ENCODE measurements at places on chromosomes 16 and 17.
A peak's percentile ranks its signal among the peaks of the same experiment; 100 is the strongest.

- DNase-seq = no peak
Observed at GRCh38 chr16:972316-973002, 1.7 kb upstream of the LMF1 start.

DNA sequence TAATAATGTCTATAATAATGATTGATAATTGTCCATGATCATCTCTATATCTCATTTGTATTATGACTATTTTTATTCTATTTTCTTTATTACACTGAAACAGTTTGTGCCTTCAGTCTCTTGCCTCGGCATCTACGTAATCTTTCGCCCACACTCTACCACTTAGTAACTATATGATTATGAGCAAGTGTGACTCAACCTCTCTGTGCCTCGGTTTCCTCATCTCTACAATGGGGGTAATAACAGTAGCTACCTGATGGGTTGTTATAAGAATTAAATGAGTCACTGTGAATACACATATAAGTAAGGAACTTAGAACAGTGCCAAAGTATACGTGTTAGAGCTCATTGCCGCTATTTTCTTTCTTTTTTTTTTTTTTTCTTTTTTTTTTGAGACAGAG, 3.7 kb upstream of the SLC16A11 start:
- no peak for DNase-seq

GRCh38 chr16:5030251-5030870, 3.4 kb downstream of the NAGPA start:
- DNase-seq = no peak

DNA sequence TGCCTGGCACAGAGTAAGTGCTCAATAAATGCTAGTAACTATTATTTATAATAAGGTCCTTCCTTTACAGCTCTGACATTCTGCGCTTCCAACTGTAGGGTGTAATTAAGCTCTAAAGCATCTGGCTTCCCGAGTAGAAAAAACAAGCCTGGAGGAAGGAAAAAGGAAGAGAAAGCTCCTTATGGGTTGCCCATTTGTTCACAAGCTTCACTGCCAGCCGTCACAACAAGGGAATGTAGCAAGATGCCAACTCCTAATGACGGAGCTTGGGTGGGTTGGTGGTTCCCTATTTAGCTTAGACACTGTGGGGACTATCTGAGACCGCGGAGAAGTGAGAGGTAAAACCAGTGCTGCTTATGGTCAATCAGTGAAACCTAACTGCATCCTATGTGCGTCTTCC, 7.3 kb upstream of the RPRML start:
- DNase-seq = no peak

- DNase-seq = no peak
Observed at GRCh38 chr17:67223924-67224323, 21.1 kb downstream of the HELZ start.

DNA sequence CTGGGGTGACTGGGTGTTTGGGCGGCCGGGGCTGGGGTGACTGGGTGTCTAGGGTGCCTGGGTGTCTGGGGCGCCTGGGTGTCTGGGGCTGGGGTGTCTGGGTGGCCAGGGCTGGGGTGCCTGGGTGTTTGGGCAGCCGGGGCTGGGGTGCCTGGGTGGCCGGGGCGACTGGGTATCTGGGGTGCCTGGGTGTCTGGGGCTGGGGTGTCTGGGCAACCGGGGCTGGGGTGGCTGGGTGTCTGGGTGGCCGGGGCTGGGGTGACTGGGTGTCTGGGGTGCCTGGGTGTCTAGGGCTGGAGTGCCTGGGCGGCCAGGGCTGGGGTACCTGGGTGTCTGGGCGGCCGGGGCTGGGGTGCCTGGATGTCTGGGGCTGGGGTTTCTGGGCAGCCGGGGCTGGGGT, 13.4 kb upstream of the APRT start:
- DNase-seq = no peak

GRCh38 chr16:64426131-64426666, 695.7 kb downstream of the CDH11 start:
- no peak for DNase-seq

GRCh38 chr16:23917621-23918020, 81.8 kb downstream of the PRKCB start:
- no peak for DNase-seq

DNA sequence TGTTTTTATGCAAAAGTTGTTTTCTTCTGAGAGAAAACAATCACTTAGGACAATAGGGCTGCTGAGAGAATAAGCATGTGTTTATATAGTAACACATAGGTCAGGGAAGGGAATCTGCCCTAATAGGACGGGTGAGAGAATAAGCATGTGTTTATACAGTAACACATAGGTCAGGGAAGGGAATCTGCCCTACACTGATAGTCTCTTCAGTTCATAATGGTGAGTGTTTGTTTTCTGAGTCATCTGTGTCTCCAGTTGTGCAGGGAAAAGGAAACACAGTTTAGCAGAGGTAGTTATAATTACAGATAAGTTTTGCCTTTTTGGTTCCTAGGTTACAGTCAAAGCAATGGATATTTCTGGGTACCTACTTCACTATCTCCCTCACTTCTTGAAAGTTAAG, 252.3 kb upstream of the CA10 start:
- no peak for DNase-seq

- no peak for DNase-seq
Observed at GRCh38 chr16:83532634-83533033, 275.1 kb upstream of the HSBP1 start.

DNA sequence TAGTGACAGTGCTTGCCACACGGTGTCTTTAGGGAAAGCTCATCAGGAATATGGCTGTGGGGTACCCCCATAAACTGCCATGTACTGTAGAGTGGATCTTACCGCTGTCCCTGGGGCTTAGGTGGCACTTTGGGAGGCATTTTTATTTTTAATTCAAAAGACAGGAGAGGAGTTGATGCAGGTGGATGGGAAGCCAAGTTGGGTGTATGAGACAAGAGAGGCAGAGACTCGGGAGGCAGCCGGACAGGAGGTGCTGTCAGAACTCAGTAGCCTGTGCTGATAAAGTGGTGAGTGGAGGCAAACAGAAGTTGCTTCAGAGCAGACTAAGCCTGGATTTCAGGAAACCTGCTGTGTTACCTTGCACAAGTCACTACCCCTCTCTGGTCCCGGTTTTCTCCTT, 185.9 kb downstream of the TMEM132E start:
- DNase-seq = no peak

GRCh38 chr16:67161595-67162058, 1.9 kb downstream of the FBXL8 start:
- no peak for DNase-seq

GRCh38 chr16:54652201-54652770, 278.4 kb upstream of the IRX5 start:
- DNase-seq = peak; percentile 40

- DNase-seq = no peak
Observed at GRCh38 chr17:67124450-67125148, 80.2 kb downstream of the CACNG1 start.

DNA sequence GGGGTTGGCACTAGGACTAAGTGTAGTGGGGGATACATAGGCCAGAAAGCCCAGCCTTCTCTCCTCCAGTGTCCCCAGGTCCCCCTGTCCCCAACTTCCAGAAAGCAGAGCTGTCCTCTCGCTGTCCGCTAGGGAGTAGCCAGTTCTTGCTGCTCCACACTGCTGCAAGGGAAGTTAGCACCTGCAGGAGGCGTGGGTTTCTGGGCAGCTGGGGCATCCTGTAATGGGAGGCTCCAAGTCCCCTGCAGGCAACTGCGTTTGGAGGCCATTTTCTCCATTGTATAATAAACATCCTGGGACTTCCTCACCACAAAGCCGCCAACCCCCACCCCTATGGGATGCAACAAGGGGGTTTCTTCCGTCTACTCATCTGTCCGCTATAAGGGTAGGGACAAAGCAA, 1.7 kb downstream of the RPRML start:
- peak; percentile 34 for DNase-seq

DNA sequence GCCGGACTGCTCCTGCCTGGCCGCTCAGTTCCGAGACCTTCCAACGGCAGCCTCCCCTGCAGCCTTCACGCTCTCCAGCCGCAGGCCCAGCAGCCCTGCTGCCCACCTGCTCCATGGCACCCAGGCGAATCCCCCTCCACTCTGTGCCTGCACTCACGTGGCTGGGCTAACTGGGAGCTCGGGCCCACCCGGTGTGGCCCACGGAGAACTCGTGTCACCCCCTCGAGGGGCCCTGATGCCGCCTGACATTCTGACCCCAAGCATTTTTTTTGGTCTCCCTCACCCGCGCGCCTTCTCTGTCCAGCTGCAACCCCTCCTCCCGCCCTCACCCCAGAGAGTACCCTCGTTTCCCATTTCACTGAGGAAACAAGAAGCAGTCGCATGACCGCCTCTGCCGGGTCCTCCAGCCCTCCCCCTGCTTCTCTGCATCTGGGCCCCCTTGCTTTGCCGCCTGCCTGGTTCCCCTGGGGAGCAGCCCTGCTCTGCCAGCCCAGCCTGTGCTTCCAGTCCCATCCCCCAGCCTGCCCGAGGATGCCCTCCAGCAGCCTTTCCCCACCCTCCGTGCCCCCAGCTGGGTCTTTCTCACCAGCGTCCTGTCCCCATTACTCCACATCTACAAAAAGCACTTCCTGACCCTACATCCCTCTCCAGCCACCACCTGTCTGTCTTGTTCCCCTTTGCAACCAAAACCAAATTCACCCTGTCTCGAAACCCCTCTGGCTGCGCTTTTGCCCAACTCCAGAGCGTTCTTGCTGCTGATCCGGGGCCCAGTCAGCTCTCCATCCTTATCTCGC, 146.4 kb upstream of the CHMP6 start:
- DNase-seq = no peak

- DNase-seq = peak; percentile 33
Observed at GRCh38 chr17:42429726-42430447, 6.8 kb upstream of the CAVIN1 start.

DNA sequence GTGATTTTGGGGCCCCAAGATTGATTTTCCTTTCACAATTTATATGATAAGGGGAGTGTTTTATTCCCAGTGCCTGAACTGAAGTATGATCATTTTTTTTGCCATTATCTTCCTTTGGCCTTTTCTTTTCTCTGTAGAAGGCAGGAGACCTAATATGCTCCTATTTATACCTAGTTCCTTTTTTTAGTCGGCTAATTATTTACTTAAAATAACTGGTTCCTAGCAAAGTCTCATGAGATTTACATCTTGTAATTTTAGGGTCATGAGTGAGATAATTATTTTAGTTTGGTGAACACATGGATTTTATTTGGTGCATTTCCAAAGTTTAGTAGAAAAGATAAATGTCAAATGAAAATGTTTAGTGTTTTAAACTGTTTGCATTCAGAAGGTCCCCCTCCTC, 24.8 kb downstream of the SEC14L1 start:
- DNase-seq = no peak

DNA sequence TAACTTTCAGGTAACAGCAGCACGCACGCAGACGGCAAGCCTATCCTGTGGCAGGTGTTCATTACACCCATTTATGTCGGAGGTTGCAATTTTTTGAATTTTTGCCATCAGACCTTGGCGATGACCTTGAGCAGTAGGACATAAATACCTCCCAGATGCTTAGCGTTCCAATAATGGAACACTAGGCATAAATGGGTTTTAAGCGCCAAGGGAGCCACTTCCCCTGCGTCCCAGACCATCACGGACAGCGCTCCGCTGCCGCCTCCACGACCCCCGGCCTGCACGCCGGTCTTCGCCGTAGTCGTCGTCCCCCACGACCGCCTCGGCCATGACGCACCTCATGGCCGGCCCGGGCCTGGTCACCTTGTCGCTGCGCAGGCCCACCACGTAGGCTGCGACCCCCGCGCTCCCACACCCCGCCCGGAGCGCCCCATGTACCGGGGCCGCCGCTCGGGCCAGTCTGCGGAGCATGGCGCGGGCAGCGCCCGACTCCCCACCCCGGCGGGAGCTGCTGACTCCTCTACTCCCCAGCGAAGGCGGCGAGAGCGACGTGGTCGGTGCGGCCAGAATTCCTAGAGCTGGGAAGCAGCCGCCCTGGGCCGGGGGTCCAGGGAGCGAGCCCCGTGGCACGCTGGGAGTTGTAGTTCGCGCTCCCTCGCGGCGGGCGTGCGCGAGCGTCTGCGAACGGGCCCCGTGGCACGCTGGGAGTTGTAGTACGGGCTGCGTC, 22.7 kb downstream of the TMEM235 start:
- DNase-seq = peak; percentile 94

DNA sequence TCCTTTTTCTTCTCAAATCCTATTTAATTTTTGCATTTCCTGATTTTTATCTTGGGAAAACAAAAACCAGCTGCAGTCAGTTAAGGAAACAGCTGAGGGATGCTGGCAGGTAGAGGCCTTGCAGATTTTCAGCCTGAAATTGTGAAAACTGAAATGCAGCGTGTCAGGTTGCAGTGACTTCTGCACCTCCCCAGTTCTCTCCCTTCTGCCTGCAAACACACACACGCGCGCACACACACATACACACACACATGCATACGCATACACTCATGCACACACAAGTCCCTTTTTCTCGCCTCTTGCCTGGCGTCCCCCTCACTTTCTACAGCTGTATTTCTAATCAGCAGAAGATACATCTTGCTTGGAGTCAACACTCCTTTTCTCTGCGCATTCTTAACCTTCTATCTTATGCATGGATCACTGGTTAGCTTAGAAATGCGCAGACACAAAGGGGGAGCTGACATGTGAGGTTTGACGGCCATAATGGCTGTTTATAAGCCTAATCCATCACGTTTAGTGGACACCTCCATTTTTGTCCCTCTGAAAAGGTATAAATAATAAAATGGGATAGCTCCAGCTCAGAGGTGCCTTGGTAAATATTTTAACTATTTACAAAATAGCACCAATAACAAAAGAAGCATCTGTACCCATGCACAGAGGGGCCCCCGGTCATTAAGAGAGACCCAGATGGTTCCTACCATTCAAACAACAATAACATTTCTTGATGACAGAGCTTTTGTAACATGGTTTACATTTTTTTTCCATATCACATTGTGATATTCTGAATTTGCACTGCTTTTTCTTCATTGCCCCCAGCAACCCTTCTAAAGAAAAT, 392.1 kb upstream of the SALL1 start:
- DNase-seq = no peak

- peak; percentile 87 for DNase-seq
Observed at GRCh38 chr17:64320613-64321553, 57.8 kb upstream of the TEX2 start.

- peak; percentile 7 for DNase-seq
Observed at GRCh38 chr17:65925606-65926307, 266.2 kb downstream of the CEP112 start.

- no peak for DNase-seq
Observed at GRCh38 chr17:63262751-63263476, 183.2 kb downstream of the CYB561 start.

- DNase-seq = peak; percentile 86
Observed at GRCh38 chr17:7213895-7214299, 5.7 kb downstream of the DLG4 start.

GRCh38 chr17:28097901-28098300, 55.4 kb downstream of the NLK start:
- DNase-seq = no peak

GRCh38 chr16:491220-491919, 36.1 kb upstream of the CAPN15 start:
- DNase-seq = no peak

GRCh38 chr17:34741967-34742366, 162.6 kb downstream of the TMEM132E start:
- DNase-seq = no peak

GRCh38 chr16:52825892-52826291, 226.8 kb downstream of the CHD9NB start:
- no peak for DNase-seq

GRCh38 chr17:80427366-80428282, 12.7 kb downstream of the ENDOV start:
- no peak for DNase-seq

Data from GM23248 (cell line).